T-helper 9 cell (primary cell): ENCODE measurements at places on chromosomes 2 and 18.

DNA sequence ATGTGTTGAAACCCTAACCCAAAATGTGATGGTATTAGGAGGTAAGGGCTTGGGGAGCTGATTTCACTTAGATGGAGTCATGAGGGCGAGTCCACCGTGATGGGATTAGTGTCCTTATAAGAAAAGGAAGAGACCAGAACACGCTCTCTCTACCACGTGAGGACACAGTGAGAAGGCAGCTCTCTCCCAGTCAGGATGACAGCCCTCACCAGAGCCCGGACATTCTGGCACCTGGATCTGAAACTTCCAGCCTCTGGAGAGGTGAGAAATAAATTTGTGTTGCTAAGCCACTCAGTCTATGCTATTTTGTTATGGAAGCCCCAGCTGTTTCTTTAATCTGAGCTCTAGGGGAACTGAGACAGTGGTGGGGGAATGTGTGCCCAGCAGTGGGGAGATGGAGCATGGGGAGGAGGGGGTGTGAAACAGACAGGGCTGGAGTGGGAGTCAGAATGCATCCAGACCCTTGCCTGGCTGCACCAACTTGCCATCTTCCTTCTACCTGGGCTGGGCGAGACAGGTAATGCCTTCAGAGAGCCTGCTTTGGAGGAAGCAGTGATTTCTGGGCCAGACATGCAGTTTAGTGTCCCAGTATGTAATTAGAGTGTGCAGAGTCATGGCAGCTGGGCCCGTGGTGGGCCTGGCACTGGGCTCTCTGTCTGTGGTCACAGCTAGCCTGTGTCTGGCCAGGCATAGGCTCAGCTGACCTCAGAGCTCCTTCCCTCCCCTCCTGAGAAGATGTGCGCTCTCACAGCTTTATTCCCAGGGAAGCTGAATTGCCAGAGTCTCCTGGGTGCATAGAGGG lies 38.1 kb downstream of the RHOB start:
- DNase-seq = no peak

- DNase-seq = no peak
Measured at GRCh38 chr2:127177617-127178263, 42.4 kb downstream of the CYP27C1 start.

- no peak for DNase-seq
Measured at GRCh38 chr18:52903857-52904256, 563.9 kb downstream of the DCC start.

DNA sequence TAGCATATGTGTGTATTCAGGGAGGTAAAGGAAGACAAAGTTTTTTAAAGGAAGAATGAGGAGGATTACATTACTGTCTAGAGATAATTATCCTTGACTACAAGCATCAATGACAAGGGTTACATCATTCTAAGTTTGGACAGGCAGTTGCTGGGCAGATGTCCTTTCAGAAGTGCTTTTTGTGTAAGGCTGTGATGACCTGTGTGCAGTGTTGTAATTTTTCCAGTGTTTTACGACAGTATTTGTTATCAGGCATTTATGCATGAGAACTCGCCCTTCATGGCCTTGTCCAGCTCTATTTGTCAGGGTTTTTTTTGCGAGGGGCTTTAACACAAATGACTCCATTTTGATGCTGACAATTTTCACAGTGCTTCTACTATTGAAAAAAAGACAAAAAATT lies 658.3 kb upstream of the NXPH2 start:
- DNase-seq = no peak

DNA sequence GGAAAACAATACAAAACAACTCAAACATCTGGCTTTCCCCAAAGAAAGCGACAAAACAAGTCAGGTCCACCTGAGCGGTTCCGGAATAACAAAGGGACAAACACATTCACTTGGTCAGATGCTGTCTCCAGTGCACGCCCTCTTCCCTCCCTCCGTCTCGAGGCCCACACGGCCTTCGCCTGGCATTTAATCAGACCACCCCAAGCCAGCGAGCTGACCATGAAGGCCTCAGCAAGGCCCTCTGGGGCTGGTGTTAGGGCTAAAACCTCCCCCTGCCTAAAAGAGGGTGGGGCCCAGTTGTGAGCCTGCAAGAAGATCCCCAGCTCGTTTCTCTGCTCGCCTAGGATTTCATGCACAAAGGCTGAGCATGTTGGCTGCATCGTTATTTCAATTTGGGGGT lies 180.3 kb downstream of the EIPR1 start:
- no peak for DNase-seq

- DNase-seq = no peak
Measured at GRCh38 chr2:205695460-205695991, 13.2 kb downstream of the NRP2 start.

DNA sequence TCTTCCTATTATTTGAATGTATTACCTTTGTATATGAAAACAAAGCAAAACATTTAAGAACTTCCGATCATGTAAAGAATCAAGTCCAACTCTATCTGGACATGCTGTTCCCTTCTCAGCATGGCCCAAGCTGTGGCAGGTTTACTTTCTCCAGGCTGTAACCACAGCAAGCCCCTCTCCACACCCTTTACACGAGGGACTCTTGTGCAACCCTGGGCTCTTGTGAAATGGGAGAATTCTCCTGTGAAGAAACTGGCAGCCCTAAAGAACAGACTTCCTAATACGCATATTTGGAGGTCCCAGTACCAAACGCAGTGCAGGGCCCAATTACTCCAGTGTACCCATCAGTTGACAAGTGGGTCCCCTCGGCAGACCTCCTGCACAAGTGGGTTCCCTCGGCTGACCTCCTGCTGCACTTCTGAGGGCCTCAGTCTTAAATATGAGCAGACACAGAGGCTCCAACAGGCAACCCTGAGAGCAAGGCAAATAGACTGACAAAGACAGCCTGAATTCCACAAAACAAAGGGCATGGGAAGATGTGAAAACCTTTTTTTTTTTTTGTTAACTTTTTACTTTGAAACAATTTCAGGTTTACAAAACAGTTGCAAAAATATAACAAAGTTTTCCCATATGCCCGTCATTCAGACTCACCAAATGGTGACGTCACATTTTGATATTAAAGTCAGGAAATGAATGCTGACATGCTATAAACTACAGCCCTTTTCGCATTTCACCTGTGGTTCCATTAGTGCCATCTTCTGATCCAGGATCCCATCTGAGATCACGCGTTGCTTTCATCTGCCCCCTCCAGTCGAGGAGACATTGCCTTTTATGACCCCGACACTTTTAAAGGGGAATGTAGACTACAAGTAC lies 78.2 kb downstream of the FBXO15 start:
- DNase-seq = no peak

GRCh38 chr2:239245872-239246721 lies 154.7 kb downstream of the HDAC4 start:
- no peak for DNase-seq

DNA sequence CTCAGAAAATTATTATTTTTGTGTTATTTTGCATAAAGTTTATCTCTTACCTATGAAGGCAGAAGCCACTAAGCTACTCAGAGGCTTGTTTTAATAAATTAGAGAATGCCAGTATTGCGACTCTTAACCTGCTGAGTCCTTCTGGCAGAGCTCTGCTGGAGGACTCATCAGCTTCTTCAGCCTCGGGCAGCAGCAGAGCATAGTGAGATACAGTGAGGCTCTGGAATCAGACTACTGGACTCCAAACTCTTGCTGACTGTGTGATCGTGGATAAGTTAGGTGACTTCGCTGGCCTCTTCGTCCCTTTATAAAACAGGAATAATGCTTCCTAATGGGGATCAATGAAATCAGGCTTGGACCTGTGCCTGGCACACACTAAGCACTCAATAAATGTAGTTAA lies 1.7 kb downstream of the PTRHD1 start:
- no peak for DNase-seq

- DNase-seq = no peak
Measured at GRCh38 chr2:110969696-110970095, 151.0 kb upstream of the BCL2L11 start.

DNA sequence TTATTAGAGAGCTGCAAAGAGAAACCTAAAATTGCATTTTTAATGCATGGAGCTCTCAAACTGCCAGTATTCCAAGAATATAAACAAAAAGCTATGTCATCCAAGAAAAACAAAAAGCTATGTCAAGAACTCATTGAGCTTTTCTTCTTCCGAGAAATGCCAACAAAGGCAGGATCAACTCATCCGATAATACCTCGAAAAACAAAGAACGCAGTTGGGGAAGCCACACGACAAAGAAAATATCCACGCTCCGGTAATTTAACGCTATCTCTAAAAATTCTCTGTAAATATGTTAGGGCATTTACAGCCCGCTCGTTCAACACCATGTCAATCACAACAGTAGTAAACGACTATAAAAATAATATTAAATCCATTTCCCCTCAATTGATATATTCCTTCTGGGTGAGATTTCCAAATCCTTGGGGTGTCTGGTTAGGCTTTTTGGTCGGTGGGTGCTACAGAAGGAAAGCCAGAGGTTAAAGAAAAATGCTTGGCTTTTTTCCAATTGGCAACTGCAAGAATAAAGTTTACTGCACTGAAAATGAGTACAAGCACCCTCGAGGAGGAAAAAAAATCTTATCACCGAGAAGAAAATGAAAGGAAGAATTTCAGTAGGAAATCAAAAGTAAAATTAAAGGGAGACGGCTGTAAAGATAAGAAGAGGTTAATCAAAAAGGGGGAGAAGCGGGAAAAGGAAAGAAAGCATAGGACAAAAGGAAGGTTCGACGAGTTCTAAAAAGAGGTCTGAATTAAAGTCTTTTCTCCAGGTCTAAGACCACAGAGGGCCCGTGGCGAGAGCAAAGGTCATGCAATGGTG lies 856 bp downstream of the TIA1 start:
- no peak for DNase-seq

DNA sequence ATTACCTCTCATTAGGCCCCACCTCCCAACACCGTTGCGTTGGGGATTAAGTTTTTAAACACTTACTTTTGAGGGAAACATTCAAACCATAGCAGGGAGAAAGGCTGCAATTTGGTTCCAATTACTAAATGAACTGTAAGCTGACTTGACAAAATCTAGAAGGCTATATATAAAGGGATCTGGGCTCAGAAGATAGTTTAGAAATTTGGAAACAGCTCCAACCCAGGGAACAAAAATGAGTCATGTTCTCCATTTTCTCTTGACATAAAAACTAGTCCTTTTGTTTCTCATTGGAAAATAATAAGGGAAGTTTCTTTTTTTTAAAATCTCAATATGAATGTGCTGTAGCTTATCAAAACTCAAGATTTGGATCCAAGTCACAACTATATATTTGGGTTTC lies 17.5 kb downstream of the MOGAT1 start:
- no peak for DNase-seq

GRCh38 chr2:134773759-134774742 lies 55.3 kb upstream of the TMEM163 start:
- no peak for DNase-seq

GRCh38 chr2:203763938-203764664 lies 57.7 kb downstream of the CD28 start:
- no peak for DNase-seq
